ENCODE measurements at places on chromosomes 4 and X. TPM values are rescaled to one million over a fixed set of nuclear protein-coding genes. Genes with fewer than 3 reads are reported as not detected.

GRCh38 chr4:172104539-172104938 is 291.3 kb downstream of the GALNTL6 start:
- no peak overlapping the region for H3K4me3 ChIP-seq
- no peaks in the 10 kb centered on the region for H3K27me3 ChIP-seq
- no peak overlapping the region for H3K27ac ChIP-seq
- no peaks in the 10 kb centered on the region for H3K4me1 ChIP-seq
- DNase-seq: no peak

- no peaks in the 10 kb centered on the region for H3K4me1 ChIP-seq
- H3K36me3 ChIP-seq: no peaks in the 10 kb centered on the region
- H3K27ac ChIP-seq: no peak overlapping the region
- H3K4me3 ChIP-seq: peak overlapping the region; percentile 4
Measured at GRCh38 chrX:145821291-145821897, 3.8 kb downstream of the SLITRK2 start.

DNA sequence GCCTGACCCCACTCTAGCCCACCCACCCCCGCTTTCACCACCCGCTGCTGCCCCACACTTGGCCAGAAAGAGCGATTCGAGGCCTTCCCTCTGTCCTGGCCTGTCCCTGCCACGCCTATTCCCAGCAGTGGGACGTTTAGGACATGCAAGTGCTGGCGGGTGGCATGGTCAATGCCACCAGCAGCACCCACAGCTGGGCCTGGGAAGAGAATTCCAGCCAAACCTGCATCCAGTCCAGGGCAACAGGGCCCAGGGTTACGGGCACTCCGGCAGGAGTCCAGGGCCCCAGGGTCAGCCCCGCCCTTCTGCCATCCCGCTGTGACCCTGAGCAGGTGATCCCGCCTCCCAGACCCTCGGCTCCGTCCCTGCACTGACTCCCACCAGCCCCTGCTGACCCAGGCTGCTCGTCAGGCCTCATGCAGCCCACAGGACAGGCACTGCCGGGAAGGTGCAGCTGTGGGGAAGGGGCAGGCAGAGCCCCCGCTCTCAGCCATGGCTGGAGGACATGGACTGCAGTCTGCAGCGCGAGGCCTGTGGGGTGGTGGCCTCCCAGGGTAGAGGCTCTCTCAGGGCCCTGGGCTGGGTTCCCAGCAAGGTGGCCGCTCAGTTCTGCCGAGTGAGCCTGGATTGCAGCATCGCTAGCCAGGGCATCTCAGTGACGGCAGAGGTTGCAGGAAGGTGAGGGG is 6.8 kb upstream of the HTRA3 start:
- no peak for DNase-seq
- no peaks in the 10 kb centered on the region for H3K36me3 ChIP-seq
- no peaks in the 10 kb centered on the region for H3K27me3 ChIP-seq
- peaks cover 27% of the 10 kb centered on the region for H3K4me1 ChIP-seq
- no peak overlapping the region for H3K27ac ChIP-seq

GRCh38 chr4:169099771-169100180 is 89.7 kb upstream of the CBR4 start:
- peaks cover 40% of the 10 kb centered on the region for H3K36me3 ChIP-seq
- no peak overlapping the region for H3K4me3 ChIP-seq
- H3K4me1 ChIP-seq: peaks cover 32% of the 10 kb centered on the region
- H3K27ac ChIP-seq: peak overlapping the region; percentile 66
- H3K27me3 ChIP-seq: no peaks in the 10 kb centered on the region

DNA sequence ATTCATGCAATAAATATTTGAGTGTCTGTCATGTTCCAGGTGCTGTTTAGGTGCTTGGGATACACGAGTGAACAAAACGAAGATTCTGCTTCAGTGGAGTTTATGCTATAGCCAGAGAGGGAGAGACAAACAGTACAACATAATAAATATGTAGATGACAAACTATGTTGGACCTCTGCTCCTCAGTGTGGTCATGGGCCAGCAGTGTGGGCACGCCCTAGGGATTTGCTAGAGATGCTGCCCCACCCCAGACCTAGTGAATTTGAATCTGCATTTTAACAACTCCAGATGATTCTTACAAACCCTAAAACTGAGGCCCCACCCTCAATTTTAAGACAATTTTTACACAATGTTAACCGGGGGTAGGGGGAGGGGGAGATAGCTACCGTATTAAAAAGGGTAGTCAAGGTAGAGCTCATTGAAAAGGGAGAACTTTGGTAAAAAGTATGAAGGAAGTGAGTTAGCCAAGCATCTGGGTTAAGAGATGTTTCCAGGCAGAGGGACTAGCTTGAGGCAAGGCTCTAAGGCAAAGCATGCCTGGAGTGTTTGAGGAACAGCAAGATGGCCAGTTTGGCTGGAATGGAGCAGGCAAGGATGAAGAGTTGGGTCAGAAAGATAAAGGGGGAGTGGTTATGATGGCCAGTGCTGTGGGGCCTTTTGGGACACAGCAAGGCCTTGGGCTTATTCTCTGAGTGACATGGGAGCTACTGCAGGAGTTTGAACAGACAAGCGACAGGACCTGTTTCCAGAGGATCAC is 42.4 kb downstream of the SEPSECS start:
- no peak overlapping the region for H3K27ac ChIP-seq
- H3K36me3 ChIP-seq: peaks cover 1% of the 10 kb centered on the region
- no peaks in the 10 kb centered on the region for H3K4me1 ChIP-seq
- no peak for DNase-seq
- H3K27me3 ChIP-seq: no peaks in the 10 kb centered on the region

DNA sequence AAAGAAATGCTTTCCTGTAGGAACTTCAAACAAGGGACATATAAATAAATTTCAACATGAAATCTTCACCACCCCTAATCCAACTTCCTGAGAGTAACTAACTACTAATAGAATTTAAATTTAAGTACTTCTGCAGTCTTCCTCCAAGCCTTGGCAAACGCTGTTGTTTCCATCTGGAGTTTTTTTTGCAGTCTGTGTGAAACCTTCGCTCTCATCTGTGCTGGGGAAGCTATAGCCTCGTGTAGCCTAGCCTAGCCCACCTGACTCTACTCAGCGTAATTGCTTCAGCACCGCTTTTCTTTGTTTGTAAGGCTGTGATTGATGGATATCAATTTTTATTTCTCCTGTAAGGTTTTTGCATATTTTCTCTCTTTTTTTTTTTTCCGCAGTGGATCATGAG is 30.9 kb downstream of the STOX2 start:
- H3K4me1 ChIP-seq: peaks cover 31% of the 10 kb centered on the region
- H3K36me3 ChIP-seq: no peaks in the 10 kb centered on the region
- DNase-seq: no peak
- no peaks in the 10 kb centered on the region for H3K27me3 ChIP-seq

- H3K36me3 ChIP-seq: no peaks in the 10 kb centered on the region
- DNase-seq: peak; percentile 6
- H3K27ac ChIP-seq: no peak overlapping the region
- peaks cover 12% of the 10 kb centered on the region for H3K4me1 ChIP-seq
Measured at GRCh38 chr4:7430368-7430964, 4.3 kb downstream of the PSAPL1 start.

- no peaks in the 10 kb centered on the region for H3K27me3 ChIP-seq
- peak overlapping the region; percentile 13 for H3K4me3 ChIP-seq
- H3K36me3 ChIP-seq: peaks cover 24% of the 10 kb centered on the region
- DNase-seq: no peak
Measured at GRCh38 chr4:6840062-6840976, 57.8 kb downstream of the KIAA0232 start.

- no peak for DNase-seq
- H3K36me3 ChIP-seq: no peaks in the 10 kb centered on the region
- no peak overlapping the region for H3K4me3 ChIP-seq
Measured at GRCh38 chr4:86101410-86101809, 258.4 kb downstream of the MAPK10 start.

GRCh38 chrX:13001097-13001496 is 26.2 kb downstream of the TMSB4X start:
- peak overlapping the region; percentile 70 for H3K27ac ChIP-seq
- H3K27me3 ChIP-seq: no peaks in the 10 kb centered on the region
- H3K36me3 ChIP-seq: no peaks in the 10 kb centered on the region
- no peak overlapping the region for H3K4me3 ChIP-seq
- H3K4me1 ChIP-seq: peaks cover 14% of the 10 kb centered on the region
- no peak for DNase-seq

PNMA6A gene
- 1.4 TPM for total RNA-seq

MEPE gene
- not detected for total RNA-seq

GALNT7 gene
- total RNA-seq: 6.1 TPM

Measured in left ventricle myocardium inferior (tissue), 1 donor.